ENCODE measurements at places on chromosomes 5 and 9.

- DNase-seq = no peak
These were observed 11.0 kb downstream of the ASTN2 start for GRCh38 chr9:117403848-117404247.

- DNase-seq = no peak
These were observed 21.2 kb downstream of the MEGF9 start for GRCh38 chr9:120692901-120693699.

GRCh38 chr9:23379842-23380241 lies 446.2 kb downstream of the ELAVL2 start:
- DNase-seq = no peak

DNA sequence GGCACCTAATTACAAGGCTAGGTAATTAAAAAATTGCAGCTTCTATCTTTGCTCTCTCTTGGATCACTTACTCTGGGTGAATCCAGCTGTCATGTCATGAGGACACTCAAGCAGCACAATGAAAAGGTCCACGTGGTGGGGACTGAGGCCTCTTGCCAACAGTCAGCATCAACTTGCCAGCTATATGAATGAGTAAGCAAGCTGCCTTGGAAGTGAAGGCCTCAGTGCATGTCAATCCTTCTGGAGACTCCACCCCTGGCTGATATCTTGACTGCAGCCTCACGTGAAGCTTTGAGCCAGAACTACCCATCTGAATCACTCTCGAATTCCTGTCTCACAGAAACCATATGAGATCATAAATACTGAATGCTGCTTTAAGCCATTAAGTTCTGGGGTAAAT lies 140.5 kb downstream of the SNX18 start:
- no peak for DNase-seq

GRCh38 chr9:102867488-102867887 lies 127.6 kb upstream of the CYLC2 start:
- no peak for DNase-seq

GRCh38 chr5:140588311-140589070 lies 23.9 kb downstream of the SLC35A4 start:
- no peak for DNase-seq
